Dermis blood vessel endothelial cell (primary cell): ENCODE measurements at places on chromosomes 13 and 19. TPM values are rescaled to one million over a fixed set of nuclear protein-coding genes. Genes with fewer than 3 reads are reported as not detected.

Gene CGB2
- not detected in 2 replicates for total RNA-seq

Gene GJB6
- total RNA-seq, result not detected in 2 replicates

Gene S1PR5
- total RNA-seq, result under 0.01 TPM in 1 of 2 replicates, not detected in the other

Gene IFNL3
- total RNA-seq, result not detected in 2 replicates

Gene ZNF561
- total RNA-seq, result 42.2 and 44.2 TPM in 2 replicates

Gene ZNF528
- 12.2 and 13.8 TPM in 2 replicates for total RNA-seq

Gene PTH2
- total RNA-seq, result not detected in 2 replicates

Gene C19orf67
- not detected in 2 replicates for total RNA-seq

Gene CYP4F11
- not detected in 2 replicates for total RNA-seq

Gene OVOL3
- not detected in 2 replicates for total RNA-seq

Gene ZNF700
- total RNA-seq, result 8.8 and 11.2 TPM in 2 replicates

Gene MBD3L5
- not detected in 2 replicates for total RNA-seq

Gene THSD1
- 80.3 and 83.1 TPM in 2 replicates for total RNA-seq

Gene VAV1
- total RNA-seq, result 0.09 TPM in 1 of 2 replicates, not detected in the other
